ENCODE measurements at places on chromosomes 4 and X.

GRCh38 chrX:47562615-47563243 is 1.7 kb downstream of the ARAF start:
- H3K4me1 ChIP-seq, result peaks cover 40% of the 10 kb centered on the region
- peak overlapping the region; percentile 57 for H3K27ac ChIP-seq
- no peaks in the 10 kb centered on the region for H3K27me3 ChIP-seq
- peak overlapping the region; percentile 70 for H3K4me3 ChIP-seq
- peaks cover 41% of the 10 kb centered on the region for H3K36me3 ChIP-seq

- H3K27me3 ChIP-seq, result peaks cover 17% of the 10 kb centered on the region
- H3K4me1 ChIP-seq, result no peaks in the 10 kb centered on the region
- no peak overlapping the region for H3K27ac ChIP-seq
- no peaks in the 10 kb centered on the region for H3K36me3 ChIP-seq
- no peak for DNase-seq
Measured at GRCh38 chr4:169311643-169312365, 41.0 kb upstream of the SH3RF1 start.

- no peaks in the 10 kb centered on the region for H3K4me1 ChIP-seq
- no peak for DNase-seq
- peaks cover 7% of the 10 kb centered on the region for H3K27me3 ChIP-seq
- H3K4me3 ChIP-seq, result no peak overlapping the region
- H3K36me3 ChIP-seq, result peaks cover 5% of the 10 kb centered on the region
Measured at GRCh38 chrX:21666679-21667078, 8.5 kb upstream of the KLHL34 start.

DNA sequence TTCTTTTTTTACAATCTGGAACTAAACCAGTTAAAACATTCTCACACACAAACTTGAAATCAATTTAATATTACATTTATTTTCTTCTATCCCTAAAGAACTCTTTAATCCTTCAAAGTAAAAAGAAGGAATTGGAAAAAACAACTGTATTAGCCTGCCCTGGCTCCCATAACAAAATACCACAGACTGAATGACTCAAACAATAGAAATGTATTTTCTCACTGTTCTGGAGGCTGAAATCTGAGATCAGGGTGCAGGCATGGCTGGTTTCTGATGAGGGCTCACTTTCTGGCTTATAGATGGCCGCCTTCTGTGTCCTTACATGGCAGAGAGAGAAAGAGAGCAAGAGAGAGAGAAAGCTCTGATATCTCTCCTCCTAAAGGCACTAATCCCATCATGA is 149.4 kb downstream of the PDGFRA start:
- H3K27ac ChIP-seq, result no peak overlapping the region
- H3K4me1 ChIP-seq, result no peaks in the 10 kb centered on the region
- H3K4me3 ChIP-seq, result no peak overlapping the region
- H3K27me3 ChIP-seq, result peaks cover 3% of the 10 kb centered on the region

GRCh38 chr4:74653331-74654229 is 140.7 kb downstream of the BTC start:
- H3K27ac ChIP-seq, result no peak overlapping the region
- no peaks in the 10 kb centered on the region for H3K36me3 ChIP-seq
- H3K4me1 ChIP-seq, result no peaks in the 10 kb centered on the region
- H3K4me3 ChIP-seq, result no peak overlapping the region
- no peak for DNase-seq

- peaks cover under 1% of the 10 kb centered on the region for H3K36me3 ChIP-seq
- no peaks in the 10 kb centered on the region for H3K27me3 ChIP-seq
- H3K4me3 ChIP-seq, result peak overlapping the region; percentile 53
Measured at GRCh38 chrX:151393514-151393913, 3.5 kb upstream of the VMA21 start.

- no peak overlapping the region for H3K27ac ChIP-seq
- no peak for DNase-seq
- no peaks in the 10 kb centered on the region for H3K36me3 ChIP-seq
- peaks cover 4% of the 10 kb centered on the region for H3K27me3 ChIP-seq
Measured at GRCh38 chr4:169909897-169910296, 116.3 kb downstream of the MFAP3L start.

- H3K36me3 ChIP-seq, result no peaks in the 10 kb centered on the region
- no peak for DNase-seq
- peaks cover 17% of the 10 kb centered on the region for H3K4me1 ChIP-seq
Measured at GRCh38 chrX:71181558-71181909, 36.9 kb downstream of the NLGN3 start.

DNA sequence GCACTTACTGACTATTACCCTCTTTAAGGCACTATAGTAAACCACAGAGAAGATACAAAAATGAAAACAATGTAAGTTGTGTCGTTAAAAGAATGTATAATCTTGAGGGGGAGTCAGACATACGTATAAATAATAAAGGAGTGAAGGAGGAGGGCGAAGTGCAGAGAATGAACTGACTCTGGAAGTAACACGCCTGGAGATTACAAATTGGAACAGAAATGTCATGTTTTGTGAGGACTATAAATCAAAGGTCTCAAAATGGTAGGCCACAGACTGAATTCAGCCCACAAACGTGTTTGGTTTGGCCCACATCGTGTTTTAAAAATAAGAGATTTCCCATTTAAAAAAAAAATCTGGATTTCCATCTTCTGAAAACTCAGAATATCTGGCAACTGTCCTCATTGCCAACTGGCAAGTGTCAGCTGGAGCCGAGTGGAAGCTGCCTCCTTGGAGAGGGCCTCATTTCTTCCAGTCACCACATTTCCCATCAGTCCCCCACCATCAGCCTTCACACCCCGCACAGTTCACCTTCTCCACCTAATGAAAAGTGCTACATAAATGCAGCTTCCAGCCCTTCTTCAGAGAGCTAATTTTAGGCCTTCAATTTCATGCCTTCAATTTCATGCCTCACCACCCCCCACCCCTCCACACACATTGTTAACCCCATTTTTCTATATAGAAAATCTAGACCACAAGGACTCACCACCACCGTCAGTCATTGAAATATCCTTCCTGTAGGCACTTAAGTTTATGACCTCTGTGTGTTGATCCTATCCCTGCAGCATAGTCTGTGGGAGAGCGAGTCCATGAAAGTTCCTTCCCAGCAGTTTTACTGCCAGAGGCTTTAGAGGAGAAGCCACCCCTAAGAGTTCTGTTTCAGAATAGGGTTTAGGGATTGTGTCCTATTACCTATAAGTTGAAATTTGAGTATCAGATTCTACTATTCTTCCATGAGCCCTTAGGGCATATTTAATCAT is 32.0 kb upstream of the COL25A1 start:
- H3K36me3 ChIP-seq, result peaks cover 5% of the 10 kb centered on the region
- H3K27me3 ChIP-seq, result peaks cover 3% of the 10 kb centered on the region
- DNase-seq, result no peak

GRCh38 chrX:53114864-53115549 is 21.1 kb downstream of the KANTR start:
- H3K27ac ChIP-seq, result no peak overlapping the region
- peaks cover 3% of the 10 kb centered on the region for H3K4me1 ChIP-seq
- no peak for DNase-seq
